Anterior cingulate cortex (tissue), 58 donors: ENCODE measurements at places on chromosomes 1 and 21.

DNA sequence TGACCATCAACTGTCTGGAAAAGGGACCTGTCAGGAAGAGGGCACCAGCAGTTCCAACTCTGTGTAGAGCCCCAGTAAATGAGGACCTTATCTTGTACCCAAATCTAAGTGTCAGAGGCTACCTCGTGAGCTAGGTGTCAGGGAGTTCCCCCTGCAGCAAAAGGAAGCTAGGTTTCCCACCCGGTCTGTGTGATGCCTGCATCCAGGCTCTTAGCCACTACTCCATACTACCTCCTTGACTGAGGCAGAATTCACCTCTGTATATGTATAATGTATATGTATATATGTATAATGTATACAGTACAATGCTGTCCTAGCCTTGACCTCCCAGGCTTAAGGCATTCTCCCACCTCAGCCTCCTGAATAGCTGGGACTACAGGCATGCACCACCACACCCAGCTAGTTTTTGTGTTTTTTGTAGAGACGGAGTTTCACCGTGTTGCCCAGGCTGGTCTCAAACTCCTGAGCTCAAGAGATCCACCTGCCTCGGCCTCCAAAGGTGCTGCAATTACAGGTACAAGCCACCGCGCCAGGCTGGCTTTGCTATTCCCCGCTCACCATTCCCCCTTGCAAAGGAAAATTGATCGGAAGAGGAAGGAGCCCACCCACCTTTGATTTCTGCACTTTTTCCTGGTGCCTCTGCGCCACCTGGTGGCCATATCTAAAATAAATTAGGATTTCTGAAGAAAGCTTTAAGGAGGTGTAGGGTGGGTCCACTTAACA is 15.7 kb upstream of the LUZP1 start:
- DNase-seq = no peak

DNA sequence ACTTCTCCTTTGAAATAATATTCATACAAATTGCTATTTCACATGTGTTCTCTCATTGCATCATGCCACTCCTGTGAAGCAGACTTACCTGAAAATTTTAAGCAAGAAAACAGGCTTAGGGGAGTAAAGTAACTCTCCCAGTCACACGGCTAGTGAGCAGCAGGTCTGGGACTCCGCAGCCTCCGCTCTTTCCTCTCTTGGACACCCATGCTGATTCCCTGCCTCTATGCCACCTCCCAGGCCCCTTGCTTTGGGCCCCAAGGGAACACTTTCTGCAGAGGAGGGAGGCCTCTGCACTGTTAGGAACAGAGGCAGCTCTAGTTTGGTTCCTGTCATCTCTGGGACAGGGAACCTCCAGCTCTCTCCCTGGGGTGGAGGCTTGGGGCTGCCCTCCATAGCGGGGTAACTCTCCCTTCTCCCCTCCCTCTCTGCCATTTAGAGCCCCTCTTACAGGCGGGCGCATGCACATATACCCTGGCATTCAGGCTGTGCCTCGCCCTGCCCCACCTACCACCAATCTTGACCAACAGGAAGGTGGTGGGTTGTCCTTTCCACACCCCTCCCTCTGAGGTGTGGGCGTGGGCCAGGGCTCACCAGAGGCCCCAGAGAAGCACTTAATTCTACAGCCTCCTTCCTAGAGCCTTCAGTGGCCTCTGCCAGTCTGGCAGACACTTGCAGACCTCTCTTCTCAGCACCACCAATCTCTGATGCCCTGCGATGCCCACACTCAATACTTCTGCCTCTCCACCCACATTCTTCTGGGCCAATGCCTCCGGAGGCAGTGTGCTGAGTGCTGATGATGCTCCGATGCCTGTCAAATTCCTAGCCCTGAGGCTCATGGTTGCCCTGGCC is at the start of gene RXFP4:
Gene RXFP4 (plus strand): TSS at position 646 of the 852 bp plus-strand sequence. CDS start 72 bp downstream, at position 718.
- no peak for DNase-seq

GRCh38 chr1:62311473-62311943 is 7.7 kb downstream of the KANK4 start:
- no peak for DNase-seq

- DNase-seq = no peak
Observed at GRCh38 chr1:228867108-228867950, 132.1 kb downstream of the RHOU start.

- peak; percentile 11 for DNase-seq
Observed at GRCh38 chr1:202304375-202304774, 37.4 kb downstream of the UBE2T start.

- DNase-seq = no peak
Observed at GRCh38 chr1:98090351-98090750, 169.5 kb upstream of the DPYD start.

DNA sequence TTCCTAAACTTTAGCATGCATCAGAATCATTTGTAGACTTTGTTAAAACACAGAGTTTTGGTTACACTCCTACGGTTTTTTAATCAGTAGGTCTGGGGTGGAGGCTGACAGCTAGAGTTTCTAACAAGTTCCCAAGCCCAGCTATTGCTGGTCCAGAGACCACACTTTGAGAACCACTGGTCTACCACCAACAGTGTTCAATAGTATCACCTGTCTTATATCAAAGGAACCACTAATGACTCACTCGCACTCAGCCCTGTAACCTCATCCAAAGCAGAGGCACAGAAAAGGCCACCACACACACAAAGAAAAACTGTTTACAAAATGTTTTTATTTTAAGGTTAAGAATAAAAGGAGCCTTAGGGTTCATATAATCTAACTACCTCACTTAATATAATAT is 68.7 kb downstream of the HIVEP3 start:
- no peak for DNase-seq

- no peak for DNase-seq
Observed at GRCh38 chr1:66315671-66316070, 218.3 kb upstream of the SGIP1 start.
